ENCODE measurements at places on chromosomes 7 and 10. TPM values are rescaled to one million over a fixed set of nuclear protein-coding genes. Genes with fewer than 3 reads are reported as not detected.

- no peak overlapping the region for H3K27ac ChIP-seq
- peaks cover 6% of the 10 kb centered on the region for H3K4me1 ChIP-seq
Measured at GRCh38 chr10:13270877-13271551, 28.9 kb downstream of the PHYH start.

DNA sequence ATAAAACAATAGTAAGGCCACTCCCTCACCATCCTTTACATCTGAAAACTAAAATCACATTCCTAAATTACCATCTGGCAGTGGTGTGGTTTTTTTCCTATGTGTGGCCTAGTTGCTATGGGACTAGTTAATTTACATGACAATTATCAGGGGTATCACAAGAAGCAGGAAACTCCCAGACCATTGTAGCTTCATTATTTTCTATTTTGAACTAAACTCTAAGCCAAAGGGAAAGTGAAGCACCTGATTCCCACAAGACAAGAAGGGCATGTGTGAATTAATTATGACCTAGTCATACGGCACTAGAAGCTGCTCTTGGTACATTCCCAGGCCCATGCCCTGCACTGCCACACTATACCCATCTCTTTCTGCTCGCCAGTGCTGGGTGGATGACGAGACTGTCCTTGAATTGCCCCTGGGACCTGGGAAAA lies 103.4 kb downstream of the ATXN7L1 start:
- H3K36me3 ChIP-seq = peaks cover 4% of the 10 kb centered on the region
- peaks cover 10% of the 10 kb centered on the region for H3K27me3 ChIP-seq
- H3K27ac ChIP-seq = no peak overlapping the region
- no peak for DNase-seq
- peaks cover 14% of the 10 kb centered on the region for H3K4me1 ChIP-seq

GRCh38 chr10:50511492-50512213 lies 112.1 kb downstream of the SGMS1 start:
- H3K27me3 ChIP-seq = peaks cover 8% of the 10 kb centered on the region
- no peak overlapping the region for H3K4me3 ChIP-seq
- peaks cover 65% of the 10 kb centered on the region for H3K4me1 ChIP-seq
- peaks cover 5% of the 10 kb centered on the region for H3K36me3 ChIP-seq

GRCh38 chr7:51376420-51377092 lies 59.9 kb upstream of the COBL start:
- H3K4me1 ChIP-seq = no peaks in the 10 kb centered on the region
- H3K4me3 ChIP-seq = no peak overlapping the region
- no peak for DNase-seq
- H3K27ac ChIP-seq = no peak overlapping the region

DNA sequence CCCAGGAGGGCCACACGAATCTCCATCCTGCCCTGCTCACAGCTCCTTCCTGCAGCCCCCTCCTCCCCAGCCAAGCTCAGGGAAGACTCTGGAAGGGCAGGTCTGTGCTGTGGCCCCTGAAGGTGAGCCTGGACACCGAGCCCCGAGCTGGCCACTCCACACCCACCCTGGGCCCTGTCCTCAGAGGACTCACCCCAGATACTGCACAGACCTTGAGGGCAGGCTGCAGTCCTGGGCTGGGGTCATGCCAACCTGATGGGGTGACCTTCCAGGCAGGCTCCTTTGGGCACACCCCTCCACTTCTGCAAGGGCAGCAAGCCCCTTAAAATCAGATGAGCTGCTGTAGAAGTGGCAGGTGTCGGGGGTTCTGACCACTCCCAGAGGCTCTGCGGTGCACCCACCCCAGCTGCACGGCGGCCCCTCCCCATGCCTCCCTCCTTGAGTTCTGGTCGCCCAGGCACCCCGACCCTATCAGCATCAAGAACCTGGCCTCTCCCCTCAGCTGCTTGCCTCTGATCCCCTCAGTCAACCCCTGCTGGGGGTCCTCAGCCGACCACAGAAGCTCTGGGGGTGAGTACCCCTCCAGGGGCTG lies 24.3 kb downstream of the YKT6 start:
- peaks cover 6% of the 10 kb centered on the region for H3K27me3 ChIP-seq
- H3K4me1 ChIP-seq = no peaks in the 10 kb centered on the region
- no peak overlapping the region for H3K27ac ChIP-seq
- no peak for DNase-seq
- H3K36me3 ChIP-seq = no peaks in the 10 kb centered on the region

DNA sequence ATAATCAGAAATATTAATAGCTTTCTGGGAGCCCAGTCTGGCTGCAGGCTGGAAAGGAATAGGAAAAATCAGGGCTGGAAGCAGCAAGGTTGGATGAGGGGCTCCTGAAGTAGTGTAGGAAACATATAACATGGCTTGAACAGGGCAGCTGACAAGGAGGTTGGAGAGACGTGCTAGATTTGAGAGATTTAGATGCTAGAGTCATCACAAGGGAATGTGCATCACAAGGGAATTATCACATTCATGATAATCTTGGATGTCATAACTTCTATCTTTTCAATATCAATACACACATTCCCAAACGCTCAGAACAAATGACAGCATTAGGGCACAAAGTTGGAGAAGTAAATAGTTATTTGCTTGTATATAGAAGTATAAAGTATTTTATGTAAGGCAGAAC lies 120.9 kb upstream of the EGFR start:
- no peak overlapping the region for H3K4me3 ChIP-seq
- H3K27me3 ChIP-seq = peaks cover 2% of the 10 kb centered on the region
- no peaks in the 10 kb centered on the region for H3K4me1 ChIP-seq
- no peak for DNase-seq
- no peaks in the 10 kb centered on the region for H3K36me3 ChIP-seq
- no peak overlapping the region for H3K27ac ChIP-seq

- H3K4me1 ChIP-seq = no peaks in the 10 kb centered on the region
- H3K27me3 ChIP-seq = no peaks in the 10 kb centered on the region
- no peaks in the 10 kb centered on the region for H3K36me3 ChIP-seq
- H3K27ac ChIP-seq = no peak overlapping the region
Measured at GRCh38 chr7:75650681-75651080, 88.1 kb downstream of the HIP1 start.

DNA sequence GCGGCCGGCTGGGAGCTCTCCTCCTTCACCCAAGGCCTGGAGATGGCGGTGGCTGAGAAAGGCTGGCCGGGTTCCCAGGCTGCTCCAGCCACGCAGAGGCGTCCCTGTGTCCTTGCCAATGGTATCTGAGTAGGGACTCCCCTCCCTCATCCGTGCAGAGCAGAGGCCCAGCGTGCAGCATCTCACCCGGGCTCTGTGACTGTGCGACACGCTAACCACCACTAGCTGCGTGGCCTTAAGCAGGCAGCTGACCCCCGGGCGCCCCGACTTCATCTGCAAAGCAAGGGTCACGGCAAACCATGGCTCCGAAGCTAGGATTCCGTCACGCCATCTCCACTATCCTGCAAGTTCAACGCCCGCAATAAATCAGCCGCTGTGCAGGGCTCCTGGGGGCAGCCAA lies 47.2 kb upstream of the TNRC18 start:
- no peaks in the 10 kb centered on the region for H3K27me3 ChIP-seq
- no peaks in the 10 kb centered on the region for H3K4me1 ChIP-seq
- H3K4me3 ChIP-seq = no peak overlapping the region
- no peak overlapping the region for H3K27ac ChIP-seq

- no peak overlapping the region for H3K27ac ChIP-seq
- no peak overlapping the region for H3K4me3 ChIP-seq
- H3K36me3 ChIP-seq = peaks cover 84% of the 10 kb centered on the region
- no peaks in the 10 kb centered on the region for H3K27me3 ChIP-seq
- peaks cover 2% of the 10 kb centered on the region for H3K4me1 ChIP-seq
- DNase-seq = no peak
Measured at GRCh38 chr7:149489391-149490024, 8.1 kb downstream of the ZNF746 start.

PKD2L1 gene
- total RNA-seq = not detected

GPNMB gene
- total RNA-seq = 0.28 TPM

NODAL gene
- total RNA-seq = not detected

GSTO1 gene
- total RNA-seq = 142 TPM
